Activated CD8-positive, alpha-beta memory T cell treated with anti-CD3 and anti-CD28 coated beads for 1 hour (primary cell): ENCODE measurements at places on chromosomes 2 and 18.

DNA sequence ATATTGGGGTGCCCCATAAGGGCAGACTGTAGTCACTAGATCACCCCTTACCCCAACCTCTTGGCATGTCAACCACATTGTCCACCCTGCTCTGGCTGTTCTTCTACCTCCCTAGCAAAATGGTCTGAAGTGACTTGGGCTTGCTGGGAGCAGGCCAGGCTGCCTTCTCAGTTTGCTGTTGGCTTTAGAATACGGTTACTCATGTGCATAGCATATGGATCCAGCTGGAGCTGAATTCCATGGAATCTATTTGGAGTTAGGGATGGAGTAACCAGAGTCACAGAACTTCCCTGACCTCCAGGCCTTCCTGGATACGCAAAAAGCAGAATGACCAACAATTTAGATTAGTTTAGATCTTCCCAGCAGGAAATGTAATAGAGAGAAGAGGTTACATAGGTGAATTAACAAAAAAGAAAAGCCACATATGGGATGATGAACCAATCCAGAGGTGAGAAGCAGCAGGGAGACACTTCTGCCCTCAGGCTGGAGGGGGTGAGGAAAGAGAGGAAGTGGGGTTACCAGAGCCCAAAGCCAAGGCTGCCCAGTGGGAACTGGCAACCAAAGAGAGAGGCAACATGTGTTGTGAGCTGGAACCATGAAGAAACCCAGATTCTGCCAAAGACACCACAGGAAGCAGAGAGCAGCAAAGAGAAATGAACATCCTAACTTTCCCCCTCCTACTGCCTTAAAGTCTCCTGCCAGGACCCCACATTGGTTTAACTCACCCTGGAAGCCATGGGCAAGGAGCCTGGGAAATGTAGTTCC, 26.1 kb downstream of the PKDCC start:
- DNase-seq, result no peak

DNA sequence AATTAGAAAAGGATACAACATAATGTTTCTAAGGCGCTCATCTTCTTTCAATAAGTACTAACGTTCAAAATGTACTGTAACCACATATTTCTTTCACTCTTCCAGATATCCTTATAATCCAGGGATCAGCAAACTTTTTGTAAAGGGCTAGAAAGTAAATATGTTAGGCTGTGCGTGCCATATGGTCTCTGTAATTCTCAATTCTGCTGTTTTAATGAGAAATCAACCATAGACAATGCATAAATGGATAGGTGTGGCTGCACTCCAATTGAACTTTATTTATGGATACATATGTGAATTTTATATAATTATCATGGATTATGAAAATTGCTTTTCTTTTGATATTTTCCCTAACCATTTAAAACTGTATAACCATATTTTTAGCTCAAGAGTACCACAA, 459.4 kb downstream of the EPHA4 start:
- no peak for DNase-seq

GRCh38 chr2:15460112-15460620, 101.0 kb downstream of the NBAS start:
- DNase-seq, result no peak

- no peak for DNase-seq
These were observed 2.4 kb downstream of the FARP2 start for GRCh38 chr2:241358470-241358869.

GRCh38 chr2:195899226-195899625, 169.4 kb downstream of the DNAH7 start:
- no peak for DNase-seq

GRCh38 chr2:129777146-129777545, 202.3 kb upstream of the RAB6C start:
- DNase-seq, result no peak

- no peak for DNase-seq
These were observed 4.5 kb downstream of the TIMM21 start for GRCh38 chr18:74152857-74153256.

DNA sequence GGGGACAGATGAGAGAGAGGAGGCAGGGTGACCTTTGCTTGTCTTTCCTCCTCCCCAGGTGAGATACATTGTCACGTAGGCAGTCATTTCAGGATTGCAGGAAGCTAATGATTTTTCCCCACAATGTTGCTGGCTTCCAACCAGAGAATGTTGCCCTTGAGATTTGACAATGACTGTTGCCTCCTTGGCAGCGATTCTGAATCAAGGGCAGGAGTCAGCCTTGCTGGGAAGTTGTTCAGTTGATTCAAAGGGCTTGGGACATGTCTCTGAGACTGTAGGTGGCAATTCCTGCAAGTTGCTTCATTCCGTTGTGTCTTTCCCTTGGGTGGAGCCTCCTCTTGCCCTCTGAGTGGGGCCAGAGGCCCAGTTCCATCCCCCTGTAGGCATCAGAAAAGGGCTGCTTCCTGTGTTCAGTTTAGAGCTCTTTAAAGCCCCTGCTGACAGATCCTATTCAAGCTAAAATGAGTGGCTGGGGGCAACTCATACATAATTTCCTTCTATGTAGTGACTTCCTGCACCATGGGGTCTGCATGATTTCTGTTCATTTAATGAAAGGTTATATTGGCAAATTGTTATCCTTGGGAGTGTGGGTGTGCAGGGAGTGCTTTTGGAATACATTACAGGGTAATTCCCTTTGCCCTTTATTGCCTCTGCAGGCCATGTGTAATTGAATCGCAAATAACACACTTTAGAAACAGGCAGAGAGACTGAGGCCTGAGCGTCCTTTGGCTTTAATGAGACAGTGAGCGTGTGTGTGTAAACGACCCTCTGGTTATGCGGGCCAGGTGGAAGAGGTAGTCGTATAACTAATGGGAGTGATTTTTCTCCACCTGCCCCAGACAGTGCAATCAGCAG, 52.4 kb downstream of the GPR39 start:
- no peak for DNase-seq

DNA sequence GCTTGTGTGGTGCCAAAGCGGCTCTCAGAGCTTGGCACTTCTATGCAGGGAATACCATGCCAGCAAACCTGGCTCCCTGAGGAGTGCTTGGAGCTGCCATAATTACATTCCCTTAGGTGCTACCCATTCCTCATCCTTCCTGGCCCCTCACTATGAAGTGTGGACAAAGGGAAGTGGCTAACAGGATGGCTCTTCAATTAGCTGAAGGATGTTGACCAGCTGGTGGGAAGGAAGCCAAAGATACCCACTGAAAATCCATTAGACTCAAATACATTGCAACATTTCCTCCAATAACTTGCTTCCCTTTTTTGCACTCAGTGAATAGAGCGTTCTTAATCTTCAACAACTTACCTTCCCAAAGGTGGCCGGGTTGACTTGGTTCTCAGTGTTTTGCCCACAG, 8.5 kb downstream of the RFX8 start:
- no peak for DNase-seq

DNA sequence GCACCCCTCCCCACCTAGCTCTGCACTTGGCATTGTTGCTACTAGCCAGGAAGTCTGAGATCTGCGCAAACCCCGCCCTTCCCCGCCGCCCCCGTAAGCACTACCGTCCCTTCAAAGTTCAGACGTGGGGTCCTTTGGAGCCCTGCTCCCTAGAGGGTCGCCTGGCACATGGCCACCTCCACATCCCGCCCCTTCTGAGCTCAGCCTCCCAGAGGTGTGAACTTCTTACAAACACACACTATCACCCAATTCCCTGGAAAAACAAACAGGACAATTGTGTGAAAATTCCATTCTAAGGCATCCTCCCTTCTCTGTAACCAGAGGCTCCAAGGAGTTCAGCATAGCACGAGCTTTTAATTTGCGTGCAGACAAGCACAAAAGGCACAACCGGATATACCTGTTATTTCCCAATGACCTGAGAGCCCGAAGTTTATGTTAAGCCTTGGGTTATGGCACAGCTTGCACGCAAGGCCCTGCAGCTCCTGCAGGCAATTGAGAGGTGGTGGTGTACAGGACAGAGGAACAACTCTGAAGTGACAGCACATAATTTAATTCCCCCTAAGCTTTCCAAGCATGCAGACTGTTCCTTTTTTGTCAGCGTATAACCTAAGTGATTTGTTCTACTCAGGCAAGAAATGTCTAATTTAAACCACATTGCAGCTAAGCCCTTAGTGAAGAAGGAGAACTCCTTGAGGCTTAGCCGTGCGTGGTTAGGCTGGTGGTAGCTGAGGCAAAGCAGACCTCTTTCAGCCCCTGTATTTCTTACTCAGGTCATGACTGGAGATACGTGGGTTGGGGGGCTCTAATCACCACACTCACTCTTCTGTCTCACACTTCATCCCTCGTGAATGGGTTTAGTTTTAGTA, 20.3 kb upstream of the CYP1B1 start:
- no peak for DNase-seq

GRCh38 chr18:77262643-77263465, 13.2 kb downstream of the GALR1 start:
- DNase-seq, result no peak

GRCh38 chr2:71082402-71083252, 14.2 kb downstream of the NAGK start:
- no peak for DNase-seq

GRCh38 chr2:223083402-223084070, 31.5 kb downstream of the KCNE4 start:
- DNase-seq, result no peak

GRCh38 chr2:30422444-30423040, 24.5 kb upstream of the LCLAT1 start:
- peak; percentile 54 for DNase-seq

GRCh38 chr2:15546297-15547098, 14.6 kb downstream of the NBAS start:
- no peak for DNase-seq

- no peak for DNase-seq
These were observed 139.7 kb downstream of the HRH4 start for GRCh38 chr18:24600076-24600654.

- no peak for DNase-seq
These were observed 497.4 kb upstream of the MEIS1 start for GRCh38 chr2:65937379-65938160.

DNA sequence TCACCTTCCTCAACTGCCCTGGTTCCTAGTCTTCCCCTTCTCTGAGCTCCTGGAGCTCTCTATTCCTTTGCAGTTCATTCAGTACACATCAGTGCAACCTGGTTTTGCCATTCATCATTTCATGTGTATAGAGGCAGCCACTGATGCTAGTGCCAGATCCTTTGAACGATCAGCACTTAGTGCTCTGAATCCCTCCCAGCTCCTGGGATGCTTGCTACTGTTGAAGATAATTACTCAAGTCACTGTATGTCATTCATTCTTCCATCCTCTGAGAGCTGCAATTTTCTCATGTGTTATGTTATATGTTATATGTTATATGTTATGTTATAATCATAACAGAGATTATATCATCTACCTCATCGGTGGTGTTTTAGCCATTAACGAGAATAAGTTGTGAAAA, 98.5 kb upstream of the UXS1 start:
- DNase-seq, result no peak

- no peak for DNase-seq
These were observed 178.3 kb upstream of the GATA6 start for GRCh38 chr18:21991081-21991534.
